ENCODE measurements at places on chromosomes 1 and 21.

DNA sequence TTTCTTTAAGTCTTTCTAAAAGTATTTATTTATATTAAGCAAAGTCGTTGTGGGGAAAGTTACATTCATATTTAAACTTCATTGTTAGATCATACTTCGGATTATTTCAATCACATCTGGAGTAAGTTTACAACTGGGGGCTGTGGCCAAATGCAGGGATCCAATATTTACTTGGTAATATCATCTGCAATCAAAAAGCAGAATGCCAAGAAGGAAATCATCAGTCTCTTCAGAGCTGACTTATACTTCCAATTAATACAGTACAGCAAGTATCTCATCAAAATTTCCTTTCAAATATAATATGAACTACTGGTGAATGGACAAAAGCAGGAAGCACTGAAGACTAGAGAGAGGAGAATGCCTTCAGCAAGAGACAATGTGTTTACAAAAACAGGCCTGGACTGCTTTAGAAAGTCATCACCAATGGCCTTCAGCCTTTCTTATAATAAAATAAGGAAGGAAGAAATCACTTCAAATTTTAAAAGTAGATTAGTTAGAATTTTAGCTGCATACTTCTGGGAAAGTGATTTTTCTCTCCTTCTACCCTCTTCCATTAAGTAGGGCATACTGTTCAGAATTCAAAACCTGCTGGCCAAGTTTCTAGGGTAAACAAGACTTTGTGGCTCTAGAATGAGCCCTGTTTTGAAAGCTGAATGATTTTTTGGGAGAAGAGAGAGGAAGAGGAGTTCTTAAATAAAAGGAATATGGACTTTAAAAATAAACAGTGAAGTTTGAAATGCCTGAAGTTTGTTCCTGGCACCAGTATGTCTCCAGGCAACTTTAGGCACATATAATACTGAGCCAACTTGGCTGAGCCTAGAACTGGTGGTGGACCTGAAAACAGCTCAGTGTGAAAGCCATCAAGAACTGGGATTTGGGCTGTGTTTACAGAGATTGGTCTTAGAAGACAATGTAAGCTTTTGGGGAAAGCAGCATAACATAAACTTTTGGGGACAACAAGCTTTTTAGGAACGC, 22.2 kb upstream of the MYOC start:
- no peak for DNase-seq

DNA sequence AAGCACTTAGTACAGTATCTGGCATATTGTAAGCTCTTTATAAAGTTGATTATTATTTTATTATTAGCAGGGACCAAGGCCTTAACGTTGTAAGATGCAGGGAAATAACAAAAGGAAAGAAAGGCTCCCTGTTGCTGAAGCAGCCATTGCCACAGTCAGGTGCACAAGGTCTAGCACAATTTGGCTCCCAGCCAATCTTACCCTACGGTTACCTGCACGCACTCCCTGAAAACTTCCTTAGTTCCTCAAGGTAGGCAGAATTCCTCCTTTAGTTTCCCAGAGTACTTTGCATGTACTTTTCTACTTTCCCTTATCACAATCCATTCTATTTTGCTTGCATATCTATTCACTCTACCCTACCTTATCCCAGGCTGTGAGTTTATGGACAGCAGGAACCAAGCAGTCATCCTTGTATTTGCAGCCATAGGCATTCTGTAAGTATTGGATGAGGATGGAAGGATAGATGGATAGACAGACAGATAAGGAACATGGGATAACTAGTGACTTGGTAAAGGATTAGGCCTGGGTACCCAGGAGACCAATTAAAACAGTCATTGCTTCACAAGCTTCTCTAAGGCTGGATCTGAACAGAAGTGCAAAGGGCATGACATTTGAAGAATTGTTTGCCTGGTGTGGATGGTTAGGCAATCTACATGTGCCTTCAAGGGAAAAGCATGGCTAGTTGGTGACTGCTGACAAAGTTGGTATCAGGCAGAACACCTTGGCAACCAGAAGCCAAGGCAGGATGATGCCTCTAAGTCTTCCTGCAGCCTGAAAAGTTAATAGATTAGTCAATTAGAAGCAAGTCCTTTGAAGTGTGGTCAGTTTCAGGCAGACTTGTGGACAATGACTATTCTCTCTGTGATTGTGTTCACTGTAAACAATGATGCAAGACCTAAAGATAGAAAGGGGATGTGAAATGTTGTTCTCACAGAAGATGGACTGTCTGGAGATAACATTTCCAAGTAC, 20.8 kb upstream of the JAK1 start:
- no peak for DNase-seq

DNA sequence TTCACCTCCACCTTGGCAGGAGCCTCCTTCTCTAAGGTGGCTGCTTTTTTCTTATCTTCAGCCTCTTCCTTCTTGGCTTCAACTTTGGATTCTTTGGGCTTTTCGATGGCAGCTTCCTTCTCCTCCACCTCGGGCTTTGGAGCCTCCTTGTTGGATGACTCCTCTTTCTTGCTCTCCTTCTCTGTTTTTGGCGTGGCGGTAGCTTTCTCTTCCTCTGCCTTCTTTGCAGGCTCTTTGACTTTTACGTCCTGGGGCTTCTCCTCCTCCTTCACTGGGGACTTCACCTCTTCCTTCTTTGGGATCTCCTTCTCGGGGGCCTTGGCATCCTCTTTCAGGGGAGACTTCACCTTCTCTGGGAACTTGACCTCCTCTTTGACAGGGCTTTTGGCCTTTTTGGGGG, 13.9 kb upstream of the CD2 start:
- no peak for DNase-seq

DNA sequence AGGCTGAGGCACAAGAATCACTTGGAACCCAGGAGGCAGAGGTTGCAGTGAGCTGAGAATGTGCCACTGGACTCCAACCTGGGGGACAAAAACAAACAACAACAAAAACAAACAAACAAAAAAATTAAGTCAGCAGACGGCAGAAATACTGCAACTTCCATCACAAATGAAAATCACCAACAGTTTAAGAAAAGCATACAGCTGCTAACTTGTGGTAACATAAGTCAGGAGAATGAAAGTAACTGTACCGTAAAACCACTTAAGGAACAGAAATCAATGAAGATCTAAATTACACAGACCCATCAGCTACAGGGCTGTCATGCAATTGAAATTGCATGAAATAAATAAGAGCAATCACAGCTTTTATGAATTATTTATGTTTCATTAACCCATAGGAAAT, 25.0 kb downstream of the MCOLN2 start:
- DNase-seq, result no peak

GRCh38 chr1:208497866-208498541, 253.8 kb upstream of the PLXNA2 start:
- no peak for DNase-seq

DNA sequence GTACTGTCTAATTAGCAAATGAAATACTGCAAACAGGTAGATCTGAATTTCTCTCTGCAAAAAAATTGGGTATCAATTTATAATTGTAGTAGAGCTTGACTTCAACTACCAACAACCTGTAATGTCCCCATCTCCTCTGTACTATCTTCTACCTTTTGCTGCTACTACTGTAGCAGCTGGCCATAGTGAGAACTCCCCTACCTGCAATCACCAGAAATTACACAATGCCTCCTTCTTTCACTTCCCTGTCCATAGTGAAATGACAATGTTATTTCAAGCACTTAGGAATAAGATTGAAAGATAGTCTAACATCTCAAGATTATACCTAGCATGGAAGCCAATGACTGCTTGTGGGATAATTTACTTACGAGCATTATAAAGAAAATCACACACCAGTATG, 100.4 kb downstream of the ACBD6 start:
- no peak for DNase-seq

- DNase-seq, result no peak
Measured at GRCh38 chr21:34100790-34101189, 27.4 kb downstream of the MRPS6 start.

DNA sequence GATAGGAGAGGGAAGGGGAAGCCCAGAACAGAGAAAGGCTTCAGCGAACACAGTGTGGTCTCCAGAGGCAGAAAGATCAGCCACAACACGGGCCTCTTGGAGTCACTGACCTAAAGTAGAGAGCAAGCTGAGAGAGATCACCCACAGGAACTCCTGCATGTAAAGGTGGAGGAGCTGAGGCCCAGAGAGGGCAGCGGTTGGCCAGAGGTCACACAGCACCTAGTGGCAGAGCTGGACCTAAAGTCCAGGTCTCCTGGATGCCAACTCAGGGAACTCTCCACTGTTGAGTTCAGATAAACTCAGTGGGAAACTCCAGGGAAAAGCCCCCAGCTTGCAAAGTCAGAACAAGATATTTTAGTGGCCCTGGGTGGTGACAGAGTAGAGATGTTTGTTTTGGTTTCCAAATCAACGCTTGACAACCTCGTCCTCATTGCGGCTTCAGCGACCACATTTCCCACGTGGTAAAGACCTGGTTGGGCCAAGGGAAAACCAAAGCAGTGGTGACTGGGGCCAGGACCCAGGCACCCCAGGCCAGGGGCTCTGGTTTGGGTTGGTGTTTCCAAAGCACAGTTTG, 4.6 kb downstream of the IFFO2 start:
- DNase-seq, result no peak

- DNase-seq, result no peak
Measured at GRCh38 chr1:8835941-8836643, 18.7 kb upstream of the RERE start.

DNA sequence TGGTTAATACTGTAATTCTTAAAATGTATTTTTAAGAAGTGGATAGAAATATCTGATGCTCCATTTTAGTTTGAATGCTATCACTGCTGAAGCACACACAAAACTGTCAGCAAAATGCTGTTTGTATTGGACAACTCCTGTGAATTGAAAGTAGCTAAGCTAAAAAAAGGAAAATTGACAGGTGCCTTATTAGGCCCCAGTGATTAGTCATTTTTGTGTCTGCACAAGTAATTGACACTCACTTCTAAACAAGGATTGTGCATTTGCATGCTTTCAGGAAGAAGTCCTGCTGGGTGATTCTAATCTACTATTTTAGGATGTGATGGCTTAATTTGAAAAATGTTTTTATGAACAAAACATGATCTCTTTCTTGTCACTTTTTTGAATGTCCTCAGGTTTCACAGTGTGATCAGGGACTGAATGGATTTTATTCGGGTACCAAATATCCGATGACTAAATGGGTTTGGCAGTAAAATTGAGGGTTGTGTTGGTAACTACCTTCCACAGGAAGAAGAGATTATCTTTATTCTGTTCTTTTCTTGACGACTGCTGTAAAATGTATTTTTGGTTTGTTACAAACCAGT, 13.0 kb upstream of the MAP3K7CL start:
- no peak for DNase-seq

DNA sequence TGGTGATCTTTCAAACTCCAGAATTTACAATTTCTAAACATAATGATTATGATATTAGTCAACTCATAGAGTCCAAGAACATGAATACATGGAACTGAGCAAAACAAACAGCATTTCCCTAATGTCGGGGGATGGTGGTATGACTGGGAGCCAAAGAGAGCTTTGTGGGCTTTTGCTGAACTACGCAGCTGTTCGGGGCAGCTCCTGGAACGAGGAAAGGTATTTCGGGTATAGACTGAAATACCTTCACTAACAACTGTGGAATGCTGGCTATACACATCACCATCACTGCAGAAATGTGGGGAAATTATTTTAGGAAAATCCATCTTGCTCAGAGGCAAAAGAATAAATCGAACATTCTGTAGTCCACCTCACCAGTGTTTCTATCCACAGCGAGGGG, 30.2 kb upstream of the VPS26C start:
- no peak for DNase-seq

GRCh38 chr1:12640237-12640957, 3.5 kb upstream of the AADACL4 start:
- no peak for DNase-seq

DNA sequence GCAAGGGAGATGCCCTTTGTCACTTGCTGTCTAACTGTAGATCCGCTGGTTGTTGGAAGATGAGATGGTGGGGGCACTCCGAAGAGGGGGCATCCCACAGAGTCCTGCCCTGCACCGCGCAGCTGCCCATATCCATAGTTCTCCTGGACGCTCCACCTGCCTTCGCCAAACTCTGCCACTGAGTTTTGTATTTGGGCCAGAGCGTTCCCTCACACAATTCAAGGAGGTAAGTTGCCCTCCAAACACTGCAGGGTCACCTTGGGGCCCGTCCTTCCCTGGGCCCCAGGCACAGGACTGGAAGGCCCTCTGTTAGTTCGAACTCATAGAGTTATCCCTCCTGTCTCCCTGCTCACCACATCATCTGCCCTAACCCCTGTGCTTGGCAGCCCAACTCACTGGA, 22.1 kb downstream of the HYI start:
- no peak for DNase-seq

DNA sequence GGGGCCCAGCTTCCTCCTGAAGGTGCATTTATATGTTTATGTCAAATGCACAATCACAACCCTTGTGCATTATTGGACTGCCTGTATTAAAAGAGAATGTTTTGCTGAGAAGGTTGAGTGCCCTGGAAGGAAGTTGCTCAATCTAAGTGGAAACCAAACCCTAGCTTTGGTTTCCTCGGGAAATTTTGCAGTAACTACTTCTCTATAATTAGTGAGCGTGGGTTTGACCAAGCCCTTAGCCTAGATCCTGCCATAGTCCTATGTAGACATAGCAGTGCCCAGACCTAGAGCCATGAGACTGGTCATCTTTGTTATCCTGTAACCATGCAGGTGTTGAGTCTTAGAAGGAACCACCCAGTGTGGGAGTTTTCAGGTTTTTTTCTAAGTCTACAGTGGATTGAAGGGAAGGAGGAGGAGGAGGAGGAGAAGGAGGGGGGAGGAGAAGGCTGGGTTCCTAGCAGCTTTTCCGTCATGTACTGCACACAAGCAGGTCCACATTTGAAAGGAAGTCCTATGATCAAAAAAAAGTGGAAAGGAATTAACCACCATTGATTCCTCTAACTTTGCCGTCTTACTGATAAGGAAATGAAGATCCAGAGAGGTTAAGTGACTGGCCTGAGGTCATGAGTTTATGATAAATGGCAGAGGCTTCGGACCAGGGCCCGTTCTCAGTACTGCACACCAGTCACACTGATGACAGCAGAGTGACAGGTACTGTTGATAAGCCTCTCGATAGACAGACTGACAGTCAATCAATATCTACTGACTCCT, 72.2 kb upstream of the LYST start:
- DNase-seq, result no peak

GRCh38 chr1:207993477-207994445, 82.8 kb upstream of the CD34 start:
- no peak for DNase-seq

DNA sequence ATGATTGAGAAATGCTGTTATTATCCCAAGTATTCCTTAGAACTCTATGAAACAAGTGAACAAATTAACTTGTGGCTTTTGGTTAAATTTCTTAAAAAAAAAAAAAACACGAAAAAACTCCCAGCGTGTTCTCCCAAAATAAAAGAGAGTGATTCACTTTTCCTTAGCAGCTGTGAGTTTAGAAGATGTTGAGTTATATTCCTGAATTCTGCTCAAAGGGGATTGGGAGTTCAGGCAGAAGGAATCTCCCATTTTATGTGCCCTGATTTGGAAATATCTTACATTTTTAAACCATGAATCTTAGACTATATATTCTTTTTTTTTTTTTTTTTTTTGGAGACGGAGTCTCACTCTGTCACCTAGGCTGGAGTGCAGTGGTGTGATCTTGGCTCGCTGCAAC, 34.3 kb downstream of the SMG7 start:
- DNase-seq, result no peak

Data from NCI-H2171 treated with DMSO at 0.1 percent for 48 hours (cell line).